ENCODE measurements at places on chromosomes 2 and 18.

DNA sequence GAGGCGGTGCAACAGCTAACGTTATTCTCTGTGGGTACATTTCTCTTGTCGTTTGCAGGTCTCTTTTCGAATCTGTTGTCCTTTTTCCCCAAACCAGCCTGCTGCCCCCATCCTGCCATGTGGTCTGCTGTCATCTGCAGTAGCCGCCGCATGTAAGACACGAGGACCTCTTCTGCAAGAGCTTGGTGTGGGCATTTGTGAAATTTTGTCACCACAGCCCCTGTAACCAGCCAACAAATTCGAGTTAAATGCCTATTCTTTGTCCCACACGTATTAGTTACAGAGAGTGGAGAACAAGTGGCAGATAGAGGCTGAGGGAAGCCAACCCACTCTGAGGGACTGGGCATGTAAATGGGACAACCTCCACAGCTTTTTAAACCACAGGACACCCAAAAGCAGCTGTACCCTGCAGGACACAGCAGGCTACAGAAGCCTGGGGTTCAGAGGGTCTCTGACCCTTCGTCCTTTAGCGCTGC lies 35.0 kb downstream of the ITGA6 start:
- no peak for DNase-seq

GRCh38 chr2:64145119-64145518 lies 899 bp upstream of the PELI1 start:
- no peak for DNase-seq

- DNase-seq: no peak
Observed at GRCh38 chr2:136373841-136374240, 255.9 kb upstream of the CXCR4 start.

GRCh38 chr2:22821458-22821857 lies 563.5 kb upstream of the KLHL29 start:
- no peak for DNase-seq

DNA sequence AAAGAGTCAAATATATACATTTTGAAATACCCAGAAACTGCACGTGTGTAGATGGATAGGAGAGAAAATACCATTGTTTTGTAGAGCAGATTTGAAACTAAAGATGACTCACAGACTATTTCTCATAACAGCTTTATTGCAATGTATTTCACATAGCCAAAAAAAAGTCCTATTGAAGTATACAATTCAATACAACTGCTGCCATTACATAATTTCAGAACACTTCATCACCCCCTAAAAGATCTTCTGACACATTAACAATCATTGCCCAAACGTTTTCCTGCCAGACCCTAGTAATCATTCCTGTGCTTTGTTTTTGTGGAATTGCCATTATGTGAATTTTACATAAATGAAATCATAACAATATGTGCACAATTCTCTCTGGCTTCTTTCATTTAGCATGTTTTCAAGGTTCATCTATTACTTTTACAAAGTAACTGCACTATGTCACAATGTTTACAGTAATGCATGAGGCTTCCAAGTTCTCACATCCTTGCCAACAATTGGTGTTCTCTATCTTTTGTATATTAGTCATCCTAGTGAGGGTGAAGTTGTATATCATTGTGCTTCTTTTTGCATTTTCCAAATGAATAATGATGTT lies 378.6 kb upstream of the CWC22 start:
- no peak for DNase-seq
